Spleen (tissue), 13 donors: ENCODE measurements at places on chromosomes 16 and 17.
A peak's percentile ranks its signal among the peaks of the same experiment; 100 is the strongest.

GRCh38 chr17:62822080-62822904, 14.2 kb upstream of the MARCHF10 start:
- DNase-seq = no peak

GRCh38 chr16:67164599-67165061, at the start of gene HSF4:
Gene HSF4, plus strand, starts transcription at chr16:67164745. Its CDS starts 67 bp downstream, at chr16:67164812.
- DNase-seq = peak; percentile 84

DNA sequence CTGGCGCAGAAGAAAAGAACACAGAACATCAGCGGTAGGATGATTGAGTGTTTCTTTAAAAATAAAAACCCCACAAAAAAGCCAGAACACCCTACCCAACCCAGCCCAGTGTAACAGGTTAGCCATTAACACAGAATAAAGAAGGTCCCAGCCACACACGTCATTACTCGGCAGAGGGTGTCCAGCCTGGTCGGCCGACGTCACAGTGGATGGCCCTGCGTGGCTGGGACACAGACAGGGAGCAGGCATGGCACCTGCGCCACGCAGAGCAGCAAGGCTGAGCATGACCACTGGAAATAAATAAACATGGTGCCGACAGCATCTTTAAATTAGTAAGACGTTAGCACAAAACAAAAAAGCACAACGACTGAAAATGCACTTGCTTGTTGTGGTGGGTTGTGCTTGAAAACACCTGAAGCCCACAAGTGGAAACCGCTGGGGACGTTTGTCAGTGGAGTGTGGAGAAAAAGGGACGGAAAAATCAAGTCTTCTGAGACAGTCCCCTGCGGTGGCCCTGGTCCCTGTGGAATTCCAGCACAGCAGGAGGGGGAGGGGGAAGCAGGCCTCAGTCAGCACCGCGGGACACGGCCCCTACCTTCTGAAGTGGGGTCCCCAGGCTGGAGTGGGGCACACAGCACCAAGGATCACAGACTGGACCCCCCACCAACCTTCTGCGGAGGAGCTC, 39.2 kb downstream of the SLC7A5 start:
- DNase-seq = no peak

DNA sequence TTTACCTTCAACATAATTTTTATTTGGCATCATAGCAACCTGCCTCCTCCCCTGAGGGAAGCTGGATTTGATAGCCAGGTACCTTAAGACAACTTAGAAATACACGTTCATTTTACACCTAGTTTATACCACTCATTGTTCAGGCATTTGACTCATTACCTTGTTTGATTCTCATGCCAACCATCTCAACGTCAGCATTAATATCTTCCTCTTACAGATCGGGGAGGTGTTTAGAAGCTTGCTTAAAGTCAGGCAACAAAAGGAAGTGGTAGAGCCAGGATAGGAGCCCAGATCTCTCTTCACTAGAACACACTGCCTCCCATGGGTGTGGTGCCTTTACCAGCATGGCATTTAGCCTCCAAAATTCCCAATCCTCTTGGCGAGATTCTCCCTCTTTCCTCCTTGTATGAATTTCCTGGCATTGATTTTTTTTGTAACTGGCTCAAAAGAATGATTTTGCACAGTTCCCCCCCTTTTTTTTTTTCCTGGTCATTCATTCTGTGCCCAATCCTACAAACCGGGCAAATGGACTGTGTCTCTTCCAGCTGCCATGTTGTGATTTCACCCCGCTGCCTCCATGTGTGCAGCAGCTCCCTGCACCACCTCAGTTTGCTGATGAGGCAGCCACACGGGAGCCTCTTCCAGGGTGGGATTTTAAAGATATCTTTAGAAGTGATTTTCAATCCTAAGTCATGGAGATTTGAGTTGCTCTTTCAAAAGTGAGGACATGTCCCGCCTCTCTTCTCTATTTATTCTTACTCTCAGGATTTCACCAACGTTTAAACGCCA, 383.6 kb downstream of the UTP18 start:
- no peak for DNase-seq

DNA sequence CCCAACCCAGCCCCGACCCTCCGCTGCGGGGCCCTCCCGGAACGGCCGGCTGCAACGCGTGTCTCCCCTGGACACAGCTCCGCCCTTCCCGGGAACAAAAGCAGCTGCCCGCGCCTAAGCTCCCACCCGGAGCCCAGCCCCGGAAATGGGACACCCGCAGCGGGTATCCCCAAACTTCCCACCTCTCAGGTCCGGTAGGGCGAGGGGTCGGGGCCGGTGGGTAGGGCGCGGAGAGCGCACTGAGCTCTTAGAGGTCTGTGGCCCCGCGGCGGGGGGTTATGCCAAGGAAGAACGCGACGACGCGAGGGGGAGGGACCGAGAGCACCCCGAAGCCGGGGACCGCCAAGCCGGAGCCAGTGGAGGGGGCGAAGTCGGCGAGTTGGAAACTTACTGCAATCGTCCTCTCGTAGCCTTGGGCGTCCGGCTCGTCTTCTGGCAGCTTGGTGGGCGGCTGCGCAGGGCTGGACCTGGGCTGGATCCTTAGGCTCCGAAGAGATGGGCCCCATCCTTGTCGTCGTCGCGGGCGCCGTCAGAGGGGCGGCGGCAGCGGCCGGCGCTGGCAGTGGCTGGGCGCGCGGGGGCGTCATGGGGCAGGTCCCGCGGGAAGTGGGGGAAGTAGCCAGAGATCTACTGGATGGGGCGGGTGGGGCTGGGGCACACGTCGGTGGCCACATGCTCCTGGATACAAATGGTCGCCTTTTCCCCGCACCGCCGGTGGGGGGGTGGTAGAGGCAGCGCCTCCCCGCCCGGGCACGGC, 6.9 kb downstream of the USP6 start:
- DNase-seq = peak; percentile 68

GRCh38 chr16:20674684-20675487, 22.6 kb downstream of the ACSM1 start:
- DNase-seq = peak; percentile 75

- DNase-seq = no peak
These were observed 166.8 kb downstream of the MAP2K6 start for GRCh38 chr17:69581061-69581961.

GRCh38 chr17:12040478-12040877, 19.8 kb downstream of the MAP2K4 start:
- no peak for DNase-seq

DNA sequence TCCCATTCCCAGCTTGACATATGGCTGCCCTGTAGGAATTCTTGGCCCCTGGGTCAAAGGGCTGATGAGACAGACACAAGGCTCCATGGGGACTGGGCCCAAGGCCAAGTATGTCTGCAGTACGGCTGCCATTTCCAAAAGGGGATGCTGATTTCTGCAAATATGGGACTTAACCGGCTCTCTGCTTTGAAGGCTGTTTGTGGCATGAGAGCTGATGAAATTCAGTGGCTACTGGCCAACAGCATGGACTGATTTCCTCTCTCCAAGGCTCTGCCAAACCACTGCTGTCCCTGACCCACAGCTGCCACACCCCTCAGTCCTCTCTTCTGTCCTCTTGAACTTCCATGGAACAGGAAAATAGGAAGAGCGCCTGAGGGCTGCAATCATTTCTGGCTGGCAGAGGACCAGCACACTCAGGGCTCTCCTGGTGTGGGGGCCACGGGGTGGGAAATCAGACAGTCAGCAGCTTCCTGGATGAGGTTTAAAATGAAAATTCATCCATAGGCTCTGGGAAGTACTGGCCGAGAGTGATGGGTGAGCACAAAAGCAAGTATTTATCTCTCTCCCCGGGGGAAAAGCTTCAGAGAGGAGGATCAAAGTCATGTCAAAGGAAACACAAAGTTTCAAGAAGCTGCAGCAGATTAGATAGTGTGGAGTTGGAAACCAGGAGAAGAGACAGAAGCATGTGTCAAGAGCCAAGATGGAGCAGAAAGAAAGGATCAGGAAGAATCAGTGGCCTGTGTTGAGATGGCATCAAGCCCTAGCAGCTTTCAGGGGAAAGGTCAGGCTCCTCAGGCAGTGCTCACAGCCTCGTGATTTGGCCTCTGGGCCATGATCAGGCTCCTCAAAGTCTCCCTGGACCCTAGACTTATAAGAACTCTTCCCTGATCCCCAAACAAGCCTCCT, 64.1 kb upstream of the SREBF1 start:
- peak; percentile 83 for DNase-seq

DNA sequence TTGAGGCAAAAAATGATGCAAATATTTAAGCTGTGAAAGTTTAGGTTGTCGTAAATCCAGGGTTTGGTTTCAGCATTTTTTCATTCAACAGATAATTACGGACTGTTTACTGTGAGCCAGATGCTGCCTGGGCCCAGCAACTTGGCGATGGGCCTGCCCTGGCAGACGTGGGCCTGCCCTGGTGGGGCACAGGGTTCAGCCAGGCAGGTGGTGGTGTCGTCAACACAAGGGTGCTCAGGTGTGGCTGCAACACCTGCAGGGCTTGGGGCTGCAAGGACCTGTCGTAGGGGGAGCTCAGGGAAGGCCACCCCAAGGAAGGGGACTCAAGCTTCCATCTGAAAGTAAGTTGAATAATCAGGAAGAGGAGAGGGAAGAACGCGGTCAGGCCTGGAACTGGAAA, 15.1 kb downstream of the ZC3H18 start:
- no peak for DNase-seq

DNA sequence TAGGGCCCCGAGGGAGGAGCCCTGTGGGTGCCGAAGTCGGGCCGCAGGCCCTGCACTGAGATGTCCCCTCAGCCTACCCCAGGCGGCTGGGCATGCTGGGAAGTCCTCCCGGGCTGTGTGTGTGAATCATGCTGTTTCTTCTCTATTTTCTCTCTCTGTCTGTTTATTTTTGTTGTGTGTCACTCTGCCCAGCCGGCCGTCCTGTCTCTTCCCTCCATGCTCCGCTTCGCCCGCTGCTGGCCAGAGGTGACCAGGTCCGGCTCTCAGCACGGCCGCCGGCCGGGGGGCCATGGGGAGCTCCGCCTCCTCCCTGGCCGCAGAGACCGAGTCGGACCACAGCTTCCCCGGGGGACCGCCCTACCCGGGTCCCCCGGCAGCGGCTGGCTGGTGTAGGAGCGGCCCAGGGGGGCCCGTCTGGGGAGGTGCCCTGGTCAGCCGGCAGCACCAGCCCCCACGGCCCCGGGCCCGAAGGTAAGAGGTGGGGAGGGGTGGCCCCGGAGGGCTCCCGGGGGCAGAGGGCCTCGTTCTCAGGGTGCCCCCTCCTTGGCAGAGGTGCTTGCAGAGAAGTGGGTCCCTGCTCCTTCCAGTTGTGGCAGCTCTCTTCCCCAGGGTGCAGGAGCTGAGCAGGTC, 12.5 kb downstream of the CAPN15 start:
- no peak for DNase-seq

DNA sequence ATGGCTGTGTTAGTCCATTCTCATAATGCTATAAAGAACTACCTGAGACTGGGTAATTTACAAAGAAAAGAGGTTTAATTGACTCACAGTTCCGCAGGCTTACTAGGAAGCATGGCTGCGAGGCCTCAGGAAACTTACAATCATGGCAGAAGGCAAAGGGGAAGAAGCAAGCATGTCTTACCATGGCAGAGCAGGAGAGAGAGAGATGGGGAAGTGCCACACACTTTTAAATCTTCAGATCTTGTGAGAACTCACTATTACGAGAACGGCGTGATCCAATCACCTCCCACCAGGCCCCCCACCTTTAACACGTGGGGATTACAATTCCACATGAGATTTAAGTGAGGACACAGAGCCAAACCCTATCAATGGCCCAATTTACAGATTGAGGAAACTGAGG, 96.5 kb downstream of the SDK2 start:
- no peak for DNase-seq

- no peak for DNase-seq
These were observed 10.7 kb downstream of the WIPI1 start for GRCh38 chr17:68446626-68447041.

- peak; percentile 87 for DNase-seq
These were observed 27.0 kb upstream of the NTN1 start for GRCh38 chr17:8994319-8994718.

DNA sequence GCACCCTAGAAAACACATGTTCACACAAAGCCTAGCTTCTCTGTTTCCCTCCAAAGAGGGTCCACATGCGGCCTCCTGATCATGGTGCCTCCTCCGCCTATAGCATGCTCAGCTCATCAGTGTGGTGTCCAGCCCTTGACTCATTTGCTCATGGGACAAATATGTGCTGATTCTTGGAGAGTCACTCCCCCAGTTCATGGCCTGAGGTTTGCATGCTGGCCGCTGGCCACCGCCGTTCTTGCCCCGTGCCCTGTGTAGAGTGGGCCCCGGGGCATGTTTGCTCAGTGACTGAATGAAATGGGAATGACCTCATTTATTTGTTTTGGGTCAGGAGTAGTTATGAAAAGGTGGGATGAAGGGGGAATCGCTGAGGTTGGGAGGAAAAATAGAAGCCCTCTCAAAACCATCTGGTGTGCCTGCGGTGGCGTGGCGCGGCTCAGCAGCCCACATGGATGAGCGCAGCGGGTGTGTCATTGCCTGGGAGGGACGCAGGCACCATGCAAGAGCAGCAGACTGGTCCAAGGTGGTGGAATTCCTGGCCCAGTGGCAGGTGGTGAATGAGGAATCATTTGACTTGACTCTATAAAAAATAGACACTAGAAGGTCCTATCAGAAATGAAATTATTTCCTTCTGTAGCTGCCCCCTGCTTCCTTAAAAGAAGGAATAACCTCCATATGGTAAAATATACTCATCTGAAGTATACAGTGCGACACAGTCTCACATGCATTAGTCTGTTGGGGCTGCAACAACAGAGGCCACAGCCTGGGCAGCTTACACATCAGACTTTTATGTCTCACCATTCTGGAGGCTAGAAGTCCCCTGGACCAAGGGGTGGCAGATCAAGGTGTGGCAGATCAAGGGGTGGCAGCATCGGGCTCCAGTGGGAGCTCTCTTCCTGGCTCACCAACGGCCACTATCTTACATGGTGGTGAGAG, 31.7 kb downstream of the CRISPLD2 start:
- DNase-seq = no peak

DNA sequence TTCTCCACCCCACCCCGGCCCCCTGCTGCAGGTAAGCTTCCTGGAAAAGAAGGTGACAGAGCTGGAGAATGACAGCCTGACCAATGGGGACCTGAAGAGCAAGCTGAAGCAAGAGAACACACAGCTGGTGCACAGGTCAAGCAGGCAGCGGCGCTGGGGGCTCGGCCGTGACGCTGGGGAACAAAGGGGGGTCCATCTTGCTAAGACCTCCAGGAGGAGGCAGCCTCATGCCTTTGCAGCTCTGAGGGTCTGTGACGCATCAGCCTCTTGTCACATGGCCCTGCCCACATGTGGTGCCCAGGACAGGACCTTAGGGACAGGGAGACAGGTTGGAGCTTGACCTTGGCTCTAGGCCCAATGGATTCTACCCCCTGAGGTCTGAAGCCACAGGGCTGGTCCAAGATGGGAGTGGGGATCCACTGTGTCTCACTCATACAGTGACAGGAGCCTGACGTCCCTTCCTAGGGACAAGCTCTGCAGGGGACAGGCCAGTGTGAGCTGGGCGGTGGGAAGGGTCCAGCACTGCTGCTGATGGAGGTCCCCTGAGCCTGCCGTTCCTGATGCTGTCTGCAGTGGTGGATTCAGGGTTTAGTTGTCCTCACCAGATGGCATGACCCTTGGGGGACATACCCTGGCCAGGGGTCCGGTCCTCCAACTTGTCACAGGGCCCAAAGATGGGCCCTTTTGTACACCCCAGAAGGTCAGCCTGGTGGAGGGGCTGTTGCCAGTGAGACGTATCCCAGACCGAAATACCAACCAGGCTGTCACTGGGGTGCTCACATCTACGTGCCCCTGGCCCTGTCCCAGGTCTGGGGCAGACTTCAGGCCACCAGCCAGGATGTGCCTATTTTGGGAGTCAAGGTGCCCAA, 132.6 kb downstream of the RAB11FIP4 start:
- peak; percentile 62 for DNase-seq

- no peak for DNase-seq
These were observed 61.4 kb upstream of the ARHGAP44 start for GRCh38 chr17:12727881-12728280.
